NCI-H1105 (cell line): ENCODE measurements at places on chromosomes 6 and 20.

GRCh38 chr6:151461673-151462072 is 9.7 kb upstream of the RMND1 start:
- DNase-seq, result no peak

- no peak for DNase-seq
These were observed 502.1 kb upstream of the MAP3K7 start for GRCh38 chr6:91088976-91089375.

DNA sequence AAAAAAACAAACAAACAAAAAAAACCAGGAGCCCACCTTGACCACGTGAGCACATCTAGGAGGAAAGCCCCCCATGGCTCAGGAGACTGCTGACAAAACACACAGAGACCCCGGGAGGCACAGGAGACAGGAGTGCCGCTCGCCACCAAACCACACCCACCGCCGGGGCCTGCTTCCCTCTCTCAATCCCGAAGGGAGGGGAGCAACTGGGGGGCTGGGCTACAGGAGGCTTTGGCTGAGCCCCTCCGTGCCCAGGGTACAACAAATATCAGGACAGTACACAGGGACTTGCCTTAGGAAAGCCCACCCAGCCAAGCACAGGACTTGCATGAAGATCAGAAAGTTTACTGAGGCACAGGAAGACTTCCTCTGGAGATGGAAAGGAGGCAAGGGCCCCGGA is 102.5 kb downstream of the TAF4 start:
- no peak for DNase-seq

DNA sequence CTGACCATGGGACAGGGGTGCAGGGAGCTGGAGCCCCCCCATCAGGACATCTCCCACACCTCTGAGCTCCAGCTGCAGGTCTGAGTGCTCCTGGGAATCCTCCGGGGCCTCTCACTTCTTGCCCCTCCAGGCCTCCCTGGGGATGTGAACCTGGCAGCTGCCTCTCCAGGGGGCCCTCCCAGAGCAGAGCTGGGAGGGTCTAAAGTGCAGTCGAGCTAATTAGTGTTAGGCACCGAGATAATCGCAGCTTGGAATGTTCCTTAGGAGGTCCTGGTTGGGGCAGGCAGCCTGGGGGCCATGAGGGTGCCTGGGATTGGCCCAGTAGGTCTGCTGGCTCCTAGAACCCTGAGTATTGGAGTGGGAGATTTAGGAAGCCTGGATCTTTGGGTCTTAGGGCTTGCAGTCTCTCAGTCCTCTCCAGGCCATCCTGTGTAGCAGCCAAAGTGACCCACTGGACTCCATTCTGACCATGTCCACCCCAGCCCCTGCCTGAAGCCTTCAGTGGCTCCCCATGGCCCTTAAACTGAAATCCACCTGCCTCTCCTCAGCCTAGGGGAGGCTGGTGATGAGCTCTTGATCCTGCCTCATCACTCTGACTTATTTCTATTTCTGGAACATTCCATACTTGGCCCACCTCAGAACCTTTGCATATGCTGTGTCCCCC is 26.0 kb downstream of the CEBPB start:
- no peak for DNase-seq

DNA sequence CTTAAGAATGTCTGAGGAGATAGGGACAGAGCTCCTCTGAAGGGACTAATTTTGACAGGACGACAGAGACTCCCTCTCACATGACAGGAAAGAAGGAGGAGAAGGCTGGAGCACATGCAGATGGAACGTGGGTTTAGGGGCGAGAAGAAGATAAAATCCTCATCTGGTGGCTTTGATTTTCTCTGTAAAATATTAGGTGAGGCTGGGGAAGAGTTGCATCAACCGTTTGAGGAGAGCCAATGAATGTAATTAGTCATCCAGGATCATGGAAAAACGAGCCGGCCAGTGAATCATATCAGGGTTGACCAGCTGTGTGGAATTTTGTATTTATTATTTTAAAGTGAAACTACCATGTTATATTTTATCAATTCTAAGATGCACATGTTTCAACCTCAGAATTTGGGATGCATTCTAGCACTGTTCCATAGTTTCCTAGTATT is 46.9 kb upstream of the ADGRF4 start:
- no peak for DNase-seq

DNA sequence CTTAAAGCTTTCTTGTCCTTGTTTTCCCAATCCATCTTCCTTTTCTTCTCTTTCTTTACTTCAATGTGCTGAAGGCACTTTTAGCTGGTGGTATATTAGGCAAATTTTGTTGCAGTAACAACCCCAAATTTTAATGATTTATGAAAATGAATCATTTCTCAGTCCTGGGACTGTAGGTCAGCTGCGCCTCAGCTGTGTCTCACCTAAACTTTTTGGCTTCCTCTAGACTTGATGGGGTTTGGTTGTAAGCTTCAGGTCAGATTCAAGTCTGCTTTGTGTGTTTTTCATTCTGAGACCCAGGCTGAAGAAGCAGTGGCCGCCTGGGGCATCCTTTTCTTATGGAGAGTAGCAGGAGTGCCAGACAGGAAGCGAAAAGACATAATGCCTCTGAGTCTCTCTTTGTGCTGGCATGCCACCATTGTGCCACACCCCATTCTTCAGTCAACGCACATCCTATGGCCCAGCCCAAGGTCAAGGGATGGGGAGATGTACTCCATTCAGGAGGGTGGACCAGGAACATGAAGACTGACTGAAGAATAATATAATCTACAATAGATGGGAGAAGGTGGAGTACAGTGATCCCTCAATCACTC is 28.9 kb upstream of the CD83 start:
- DNase-seq, result no peak

DNA sequence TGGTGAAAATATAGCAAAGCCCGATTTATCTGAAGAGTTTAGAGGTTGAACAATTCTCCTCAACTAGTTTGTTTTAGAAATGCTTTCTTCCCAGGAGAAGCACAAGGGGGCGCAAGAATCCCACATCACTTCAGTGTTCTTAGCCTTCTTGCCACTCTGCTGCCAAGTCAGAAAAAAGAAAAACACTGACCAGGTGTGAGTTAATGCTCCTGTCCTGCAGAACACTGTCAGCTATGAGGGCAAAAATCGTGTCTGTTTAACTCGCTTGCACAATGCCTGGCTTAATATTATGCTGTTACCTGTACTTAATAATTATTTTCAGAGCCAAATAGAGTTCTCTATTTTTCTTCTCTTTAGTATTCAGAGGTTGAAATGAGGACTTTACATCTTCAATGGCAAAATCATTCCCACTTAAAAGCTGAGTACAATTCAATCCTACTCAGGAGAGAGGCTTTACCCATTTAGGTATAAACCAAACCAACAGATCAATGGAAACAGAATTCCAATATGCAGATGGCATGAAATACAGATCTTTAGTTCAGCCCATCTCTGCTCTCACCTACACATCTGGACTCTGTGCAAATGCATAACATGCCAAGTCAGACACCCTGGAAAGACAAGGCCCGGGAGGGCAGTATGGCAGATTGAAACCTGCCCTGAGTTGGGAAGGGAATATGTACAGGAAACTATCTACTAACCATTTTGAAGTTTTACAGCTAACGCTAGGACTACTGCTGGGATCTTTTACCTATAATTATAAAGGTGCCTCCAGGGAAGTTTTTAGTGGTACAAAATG is 71.4 kb upstream of the TULP1 start:
- DNase-seq, result peak; percentile 67

DNA sequence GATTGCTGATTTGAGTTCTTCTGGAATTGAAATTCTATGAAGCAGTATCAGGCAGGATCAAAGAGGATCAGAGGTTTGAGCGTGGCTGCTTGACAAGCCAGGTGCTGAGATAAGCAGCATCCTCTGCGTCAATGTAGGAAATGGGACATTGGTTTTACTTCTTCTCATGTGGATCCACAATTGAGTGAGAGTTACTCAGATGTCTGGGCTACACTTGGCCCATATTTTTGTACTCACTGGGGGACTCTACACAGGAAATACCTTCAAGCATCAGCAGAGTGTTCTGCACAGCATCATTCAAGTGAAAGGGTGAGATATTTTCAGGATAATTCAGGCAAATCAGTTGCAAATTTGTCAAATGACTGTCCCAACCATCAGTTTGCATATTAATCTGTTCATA is 613.9 kb upstream of the ARID1B start:
- no peak for DNase-seq

GRCh38 chr6:137175868-137176245 is 2.4 kb upstream of the IL22RA2 start:
- DNase-seq, result no peak

- no peak for DNase-seq
These were observed 132.4 kb downstream of the CFAP61 start for GRCh38 chr20:20184706-20185105.

DNA sequence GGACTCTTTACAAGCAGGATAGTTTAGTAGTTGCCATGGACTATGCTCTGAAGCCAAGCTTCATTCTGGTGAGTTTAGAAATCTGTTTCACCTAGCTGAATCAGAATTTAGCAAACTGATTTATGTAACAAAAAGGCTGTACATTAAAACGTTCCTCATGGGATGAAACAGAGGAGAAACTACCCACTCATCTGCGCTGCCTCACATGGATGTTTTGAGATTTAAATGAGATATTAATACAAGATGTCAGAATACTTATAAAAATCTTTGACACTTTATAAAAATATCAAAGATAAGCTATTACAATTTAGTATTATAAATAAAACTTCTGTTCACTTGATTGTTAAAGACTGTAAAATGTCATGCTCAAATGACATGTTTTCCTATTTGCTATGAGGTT is 16.8 kb downstream of the RUNX2 start:
- DNase-seq, result no peak

DNA sequence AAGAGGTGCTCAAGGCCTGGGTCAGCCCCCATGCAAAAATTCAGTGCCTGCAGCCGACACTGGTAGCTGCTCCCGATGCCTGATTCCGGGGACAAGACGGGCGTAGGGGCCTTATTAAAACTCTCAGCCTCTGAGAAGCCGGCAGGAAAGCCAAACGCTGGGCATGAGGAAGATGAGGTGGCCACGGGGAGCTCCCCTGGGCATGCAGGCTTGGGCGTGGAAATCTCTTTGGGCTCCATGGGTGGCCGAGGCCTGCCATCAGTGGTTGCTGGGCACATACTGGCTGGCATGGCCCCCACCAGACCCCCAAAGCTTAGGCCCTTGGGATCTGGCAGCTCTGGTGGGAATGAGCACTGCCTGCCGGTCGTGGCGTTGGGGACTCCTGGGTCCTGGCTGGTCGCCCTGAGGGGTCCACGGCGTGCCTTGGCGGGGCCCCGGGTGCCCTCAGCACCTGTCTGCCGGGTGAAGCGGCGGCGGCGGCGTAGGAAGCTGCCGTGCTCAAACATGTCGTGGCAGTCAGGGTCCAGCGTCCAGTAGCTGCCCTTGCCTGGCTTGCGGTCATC is 586 bp downstream of the FOXS1 start:
- no peak for DNase-seq

DNA sequence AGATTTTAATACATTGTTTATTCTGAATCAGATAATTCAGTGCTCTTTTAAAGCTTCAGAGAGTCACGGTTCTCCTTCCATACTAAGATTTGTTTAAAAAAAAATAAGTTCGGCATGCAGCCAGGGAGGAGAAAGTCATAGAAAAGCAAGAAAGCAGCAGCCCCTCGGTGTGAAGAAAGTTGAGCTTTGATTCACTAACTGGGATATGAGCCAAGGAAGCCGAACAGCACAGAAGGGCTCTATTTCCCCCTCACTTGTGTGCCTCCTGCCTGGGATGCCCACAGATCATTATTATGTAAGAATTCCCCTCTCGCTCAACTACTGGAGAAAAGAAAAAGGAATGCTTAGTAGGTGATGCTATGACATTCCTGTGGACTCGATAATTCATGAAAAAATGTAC is 69.3 kb upstream of the SYNJ2 start:
- DNase-seq, result no peak

- no peak for DNase-seq
These were observed 151.6 kb downstream of the BACH2 start for GRCh38 chr6:90144928-90145555.

DNA sequence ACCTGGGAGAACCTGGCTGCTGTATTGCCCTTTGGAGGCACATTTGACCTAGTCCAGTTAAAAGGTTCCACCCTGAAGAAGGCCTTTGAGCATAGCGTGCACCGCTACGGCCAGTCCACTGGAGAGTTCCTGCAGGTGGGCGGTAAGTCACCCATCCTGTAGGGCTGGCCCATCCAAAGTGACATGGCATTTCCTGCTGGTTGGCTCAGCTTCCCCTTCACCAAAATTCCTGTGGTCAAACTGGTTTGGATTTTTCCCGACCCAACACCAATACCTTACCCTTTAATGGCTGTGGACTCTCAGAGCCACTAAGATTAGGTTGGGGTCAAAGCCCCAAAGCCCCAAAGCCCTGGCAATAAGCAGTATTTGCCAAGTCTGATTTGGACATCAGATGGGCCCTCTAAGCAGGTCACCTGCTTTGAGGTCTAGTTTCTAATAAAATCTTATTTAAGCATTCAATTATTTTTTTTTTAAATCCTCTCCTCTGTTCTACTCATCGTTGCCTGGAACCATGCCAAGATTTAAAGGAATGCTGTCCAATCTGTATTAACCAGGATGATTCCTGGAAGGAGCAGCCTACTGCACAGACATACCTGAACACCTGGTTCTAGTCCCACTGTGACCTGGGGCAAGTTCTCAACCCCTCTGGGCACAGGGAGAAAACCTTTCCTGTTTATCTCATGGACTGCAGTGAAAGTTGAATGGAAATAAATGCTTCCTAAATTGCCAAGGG is 40.8 kb downstream of the NT5E start:
- no peak for DNase-seq

DNA sequence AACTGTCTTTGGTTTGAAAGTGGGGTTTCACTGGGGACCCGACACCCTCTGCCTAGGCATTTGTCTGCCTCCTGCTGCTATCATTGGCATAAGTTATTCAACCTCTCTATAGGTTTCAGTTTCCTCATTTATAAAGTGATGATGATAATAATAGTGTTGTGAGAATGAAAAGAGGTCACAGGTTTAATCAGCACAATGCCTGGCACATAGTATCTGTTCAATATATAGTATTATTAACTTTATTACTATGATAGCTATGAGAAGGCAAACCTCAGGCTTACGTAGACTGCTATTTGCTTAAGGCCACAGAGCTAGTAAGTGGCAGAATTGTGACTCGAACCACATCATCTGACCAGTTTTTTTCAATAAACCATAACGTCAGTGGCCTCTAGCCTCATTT is 256.8 kb downstream of the CDKAL1 start:
- DNase-seq, result no peak

- DNase-seq, result no peak
These were observed 195.3 kb downstream of the SLC24A3 start for GRCh38 chr20:19407736-19408135.

GRCh38 chr6:55176958-55177357 is 2.6 kb downstream of the HCRTR2 start:
- no peak for DNase-seq
